ENCODE measurements at places on chromosomes 7 and 10. TPM values are rescaled to one million over a fixed set of nuclear protein-coding genes. Genes with fewer than 3 reads are reported as not detected.

The ITGA8 gene
- total RNA-seq, result not detected

The RASA4 gene
- 17.9 TPM for total RNA-seq

The KCNH2 gene
- 14.6 TPM for total RNA-seq

The KCND2 gene
- total RNA-seq, result 4.6 TPM

The ZCCHC24 gene
- total RNA-seq, result 6.2 TPM

The GLI3 gene
- 46.2 TPM for total RNA-seq

The EMX2 gene
- total RNA-seq, result not detected

The NPTX2 gene
- total RNA-seq, result 17.0 TPM

The SLC26A5 gene
- 0.41 TPM for total RNA-seq

The C10orf105 gene
- 0.48 TPM for total RNA-seq

The DEPP1 gene
- 2.1 TPM for total RNA-seq

The HEPACAM2 gene
- total RNA-seq, result not detected

The FBXW4 gene
- total RNA-seq, result 47.9 TPM

The TUBB8 gene
- total RNA-seq, result 2.4 TPM

The TEX47 gene
- total RNA-seq, result not detected

The PARD3 gene
- total RNA-seq, result 51.8 TPM

The MMD2 gene
- total RNA-seq, result not detected

The WEE2 gene
- 0.04 TPM for total RNA-seq

The TCF7L2 gene
- 51.1 TPM for total RNA-seq

The TBL2 gene
- 32.3 TPM for total RNA-seq

The CC2D2B gene
- total RNA-seq, result 0.32 TPM

The ARID5B gene
- total RNA-seq, result 1.2 TPM

The CTNNA3 gene
- 4.0 TPM for total RNA-seq

The EFCAB10 gene
- total RNA-seq, result 3.2 TPM

The TBATA gene
- total RNA-seq, result not detected

The PAOX gene
- 5.2 TPM for total RNA-seq

The SPAM1 gene
- total RNA-seq, result not detected

The MALRD1 gene
- total RNA-seq, result 0.50 TPM

The CYP26C1 gene
- total RNA-seq, result 0.11 TPM

The CYP3A7 gene
- total RNA-seq, result not detected

The ARF5 gene
- 171 TPM for total RNA-seq

The NXPH1 gene
- total RNA-seq, result 0.27 TPM

The ODAD2 gene
- total RNA-seq, result 4.1 TPM

The CLCN1 gene
- total RNA-seq, result 0.23 TPM

The MNX1 gene
- total RNA-seq, result 0.46 TPM

The ERVW-1 gene
- not detected for total RNA-seq

The NEURL1 gene
- total RNA-seq, result 1.2 TPM

The GARIN1A gene
- total RNA-seq, result not detected

The ANXA11 gene
- total RNA-seq, result 80.1 TPM

The TAS2R3 gene
- 1.5 TPM for total RNA-seq

The GIMAP8 gene
- 0.09 TPM for total RNA-seq
